Osteocyte (in vitro differentiated cells): ENCODE measurements at places on chromosomes 5 and 9. TPM values are rescaled to one million over a fixed set of nuclear protein-coding genes. Genes with fewer than 3 reads are reported as not detected.

The ANKS6 gene
- 16.6 and 21.1 TPM in 2 replicates for total RNA-seq

The IL7R gene
- total RNA-seq: 0.43 and 0.44 TPM in 2 replicates

The DPH7 gene
- total RNA-seq: 37.3 and 39.5 TPM in 2 replicates

The SLCO6A1 gene
- 0.65 and 0.78 TPM in 2 replicates for total RNA-seq

The GPX8 gene
- total RNA-seq: 139 and 154 TPM in 2 replicates

The CDK9 gene
- 78.0 and 78.5 TPM in 2 replicates for total RNA-seq

The MYO10 gene
- 87.8 and 89.5 TPM in 2 replicates for total RNA-seq

- no peak overlapping the region for H3K27ac ChIP-seq
- no peak for DNase-seq
- H3K4me3 ChIP-seq: no peak overlapping the region
- H3K4me1 ChIP-seq: no peaks in the 10 kb centered on the region
- H3K36me3 ChIP-seq: peaks cover 5% of the 10 kb centered on the region
- no peaks in the 10 kb centered on the region for H3K27me3 ChIP-seq
Measured at GRCh38 chr9:35236692-35237091, 74.9 kb downstream of the UNC13B start.

- no peaks in the 10 kb centered on the region for H3K36me3 ChIP-seq
- no peak overlapping the region for H3K4me3 ChIP-seq
- H3K27ac ChIP-seq: no peak overlapping the region
- H3K4me1 ChIP-seq: peaks cover 20% of the 10 kb centered on the region
Measured at GRCh38 chr5:156385416-156385815, 58.5 kb downstream of the SGCD start.

DNA sequence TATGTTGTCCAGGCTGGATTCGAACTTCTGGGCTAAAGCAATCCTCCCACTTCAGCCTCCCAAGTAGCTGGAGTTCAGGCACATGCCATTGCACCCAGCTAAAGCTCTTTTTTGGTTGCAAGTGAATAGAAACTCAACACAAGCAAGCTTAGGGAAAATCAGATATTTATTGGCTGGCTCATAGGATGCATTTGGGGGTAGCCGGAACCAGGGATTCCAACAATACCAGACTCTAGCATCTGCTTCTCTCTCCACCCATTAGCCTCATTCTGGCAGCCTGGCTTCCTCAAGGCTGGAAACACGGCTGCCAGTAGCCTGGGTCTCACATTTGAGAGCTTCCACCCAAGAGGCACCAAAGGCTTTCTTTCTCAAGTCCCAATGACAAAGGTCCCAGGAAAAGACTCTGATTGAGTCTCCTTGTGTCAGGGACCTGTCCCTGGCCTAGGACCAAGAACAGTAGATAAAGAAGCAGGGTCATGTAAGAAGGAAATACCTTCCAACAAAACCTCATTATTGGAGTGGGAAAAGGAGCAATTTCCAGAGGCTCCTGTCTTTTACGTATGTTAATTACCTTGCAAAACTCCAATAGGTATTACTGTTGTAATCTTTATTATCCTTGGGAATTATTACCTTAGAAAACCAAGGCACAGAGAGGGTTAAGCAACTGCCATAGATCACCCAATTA, 23.0 kb upstream of the B4GALT1 start:
- H3K4me1 ChIP-seq: peaks cover 31% of the 10 kb centered on the region
- no peak for DNase-seq
- H3K27ac ChIP-seq: no peak overlapping the region
- no peaks in the 10 kb centered on the region for H3K27me3 ChIP-seq
- no peaks in the 10 kb centered on the region for H3K36me3 ChIP-seq
- H3K4me3 ChIP-seq: no peak overlapping the region

GRCh38 chr9:88572684-88573083, 37.7 kb downstream of the NXNL2 start:
- H3K4me1 ChIP-seq: no peaks in the 10 kb centered on the region
- no peaks in the 10 kb centered on the region for H3K36me3 ChIP-seq
- no peak overlapping the region for H3K27ac ChIP-seq
- DNase-seq: no peak

- no peaks in the 10 kb centered on the region for H3K27me3 ChIP-seq
- H3K36me3 ChIP-seq: no peaks in the 10 kb centered on the region
- no peak overlapping the region for H3K27ac ChIP-seq
Measured at GRCh38 chr5:127925916-127926315, 157.7 kb upstream of the SLC12A2 start.

DNA sequence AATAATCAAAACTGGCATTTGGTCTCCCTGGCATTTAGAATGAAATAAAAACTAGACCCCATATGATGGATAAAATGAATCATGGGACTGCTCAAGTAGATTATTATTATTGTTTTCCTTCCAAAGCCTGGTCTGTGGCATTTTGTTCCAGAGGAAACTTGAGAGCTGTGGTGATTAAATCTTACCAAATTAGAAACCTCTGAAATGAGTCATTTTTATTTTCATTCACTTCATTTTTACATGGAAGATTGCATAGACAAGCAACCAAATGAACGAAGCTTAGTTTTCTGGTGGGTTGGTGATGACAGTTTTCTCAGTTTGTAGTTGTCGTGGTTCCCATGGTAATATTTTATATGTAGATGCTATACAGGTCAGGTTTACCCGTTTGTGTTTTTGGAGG, 23.4 kb downstream of the PAM start:
- peaks cover 42% of the 10 kb centered on the region for H3K4me1 ChIP-seq
- H3K4me3 ChIP-seq: no peak overlapping the region
- H3K27me3 ChIP-seq: no peaks in the 10 kb centered on the region
- peaks cover 10% of the 10 kb centered on the region for H3K36me3 ChIP-seq
- no peak for DNase-seq
- H3K27ac ChIP-seq: peak overlapping the region; percentile 21

GRCh38 chr5:59034498-59035186, 451.8 kb downstream of the RAB3C start:
- H3K4me3 ChIP-seq: no peak overlapping the region
- H3K36me3 ChIP-seq: peaks cover 11% of the 10 kb centered on the region
- peak overlapping the region; percentile 47 for H3K27ac ChIP-seq
- no peaks in the 10 kb centered on the region for H3K27me3 ChIP-seq

- no peaks in the 10 kb centered on the region for H3K4me1 ChIP-seq
- H3K4me3 ChIP-seq: no peak overlapping the region
- peaks cover 2% of the 10 kb centered on the region for H3K36me3 ChIP-seq
- H3K27me3 ChIP-seq: peaks cover 43% of the 10 kb centered on the region
Measured at GRCh38 chr5:171609806-171610452, 175.7 kb upstream of the SMIM23 start.

DNA sequence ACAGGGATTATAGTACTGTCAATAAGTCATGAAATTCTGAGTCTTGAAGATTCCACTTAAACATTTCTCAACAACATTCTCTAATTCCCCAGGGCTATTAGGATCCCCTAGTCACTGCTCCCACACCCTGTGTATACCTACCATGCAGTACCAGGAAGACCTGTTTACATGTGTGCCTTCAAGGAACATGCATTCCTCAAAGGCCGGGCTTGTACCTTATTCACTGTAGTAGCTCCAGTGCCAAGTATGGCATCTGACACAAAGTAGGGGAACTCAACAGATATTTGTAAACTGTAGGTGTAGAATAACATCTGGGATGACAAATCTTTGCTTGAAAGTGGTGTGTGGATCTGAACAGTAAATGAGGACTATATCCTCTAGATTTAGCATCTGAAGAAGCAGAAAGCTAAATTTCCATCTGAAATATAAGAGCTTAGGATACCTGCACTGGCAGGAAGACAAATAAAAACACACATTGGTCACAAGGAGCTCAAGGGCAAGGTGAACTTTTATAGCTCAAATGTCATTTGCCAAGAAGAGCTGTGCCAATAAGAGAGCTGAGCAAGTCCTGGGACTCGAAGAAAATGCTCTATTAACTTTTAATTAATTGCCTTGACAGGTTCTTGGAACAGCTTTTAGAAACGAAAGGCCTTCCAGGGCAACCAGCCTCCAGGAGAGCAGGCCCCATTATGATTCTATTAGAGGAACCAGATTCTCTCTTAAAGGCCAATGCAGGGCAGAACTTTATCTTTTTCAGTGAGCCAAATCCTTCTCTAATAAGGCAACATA, 52.3 kb upstream of the MYOT start:
- DNase-seq: no peak
- no peak overlapping the region for H3K27ac ChIP-seq
- H3K36me3 ChIP-seq: peaks cover 1% of the 10 kb centered on the region
- H3K27me3 ChIP-seq: peaks cover 46% of the 10 kb centered on the region
- no peak overlapping the region for H3K4me3 ChIP-seq
- H3K4me1 ChIP-seq: no peaks in the 10 kb centered on the region

DNA sequence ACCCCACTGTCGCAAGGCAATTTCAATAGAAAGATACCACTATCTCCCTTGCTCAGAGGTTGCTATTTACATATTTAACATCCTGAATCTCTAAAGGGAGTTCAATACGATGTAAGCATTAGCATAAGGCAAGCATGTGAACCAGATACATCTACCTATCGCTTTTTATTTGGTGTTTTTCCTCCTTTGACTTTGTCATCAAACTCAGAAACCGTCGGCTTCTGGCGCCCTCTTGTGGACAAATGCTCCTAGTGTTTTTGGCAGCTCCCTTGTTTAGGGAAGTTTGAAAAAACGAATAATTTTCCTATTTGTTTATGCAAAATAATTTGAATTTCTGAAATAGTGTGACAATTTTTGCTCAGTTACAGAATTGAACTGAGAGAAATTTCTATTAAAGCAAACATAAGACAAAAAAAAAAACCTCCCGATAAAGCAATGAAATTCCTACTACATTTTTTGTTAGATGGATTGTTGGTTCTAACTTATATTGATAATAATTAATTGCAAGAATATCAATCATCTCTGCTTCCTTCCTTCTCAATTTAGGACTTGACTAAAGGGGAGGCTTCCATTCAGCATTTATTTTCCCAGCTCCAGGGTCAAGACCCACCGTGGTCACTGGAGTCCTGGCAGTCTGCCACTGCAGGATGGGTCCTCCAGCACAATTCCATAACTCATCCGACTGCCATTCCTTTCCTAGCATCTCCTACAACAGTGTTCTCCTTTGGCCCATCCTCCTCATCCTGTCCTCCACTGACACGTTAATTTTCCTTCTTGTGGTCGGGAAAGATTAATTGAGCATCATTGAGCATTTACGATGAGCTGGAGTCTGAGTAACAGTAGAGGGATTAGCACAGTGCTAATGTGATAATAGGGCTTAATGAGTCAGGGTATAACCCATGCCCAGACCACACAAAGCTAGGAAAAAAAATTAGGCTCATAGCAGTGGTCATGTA, 131.8 kb upstream of the CHD1 start:
- peaks cover 16% of the 10 kb centered on the region for H3K4me1 ChIP-seq
- no peak overlapping the region for H3K4me3 ChIP-seq
- no peaks in the 10 kb centered on the region for H3K27me3 ChIP-seq
- H3K27ac ChIP-seq: no peak overlapping the region
